ENCODE measurements at places on chromosomes 7 and 10. TPM values are rescaled to one million over a fixed set of nuclear protein-coding genes. Genes with fewer than 3 reads are reported as not detected.

Gene OR2A12
- total RNA-seq: not detected

Gene GRID1
- 5.6 TPM for total RNA-seq

Gene OPN4
- total RNA-seq: not detected

Gene STEAP4
- 0.15 TPM for total RNA-seq

Gene SPDYE18
- 0.37 TPM for total RNA-seq

Gene PON3
- total RNA-seq: 2.6 TPM

Gene HOGA1
- 1.6 TPM for total RNA-seq

Gene WIPF3
- 8.6 TPM for total RNA-seq

Gene NXPH1
- 0.17 TPM for total RNA-seq

Gene ATRNL1
- total RNA-seq: 1.3 TPM

Gene NANOS1
- 1.5 TPM for total RNA-seq

Gene MLLT10
- total RNA-seq: 45.2 TPM

Gene FZD8
- 0.22 TPM for total RNA-seq

Gene LAMB4
- total RNA-seq: not detected

Gene DYNC1I1
- not detected for total RNA-seq

Gene SPDYE8
- total RNA-seq: not detected

Gene PIP
- not detected for total RNA-seq

Gene GIMAP7
- total RNA-seq: 0.25 TPM

Gene CDC14C
- total RNA-seq: not detected

Gene CYP26C1
- total RNA-seq: 0.07 TPM

Gene FXYD4
- total RNA-seq: 0.71 TPM

Gene NEBL
- 16.6 TPM for total RNA-seq

Gene DLX5
- not detected for total RNA-seq

Gene SHLD2
- 28.9 TPM for total RNA-seq

Gene SAP25
- total RNA-seq: 4.4 TPM

Gene AMPH
- total RNA-seq: not detected

Gene FAM131B
- 0.20 TPM for total RNA-seq

Gene ZNF783
- 12.5 TPM for total RNA-seq

Gene NME8
- total RNA-seq: not detected

Gene DLX6
- not detected for total RNA-seq

Gene HOXA4
- total RNA-seq: 2.0 TPM

Gene FGFBP3
- total RNA-seq: 1.2 TPM

Gene RAB18
- total RNA-seq: 68.1 TPM

Data from HCT116 (cell line).